ENCODE measurements at places on chromosomes 6 and 20.

DNA sequence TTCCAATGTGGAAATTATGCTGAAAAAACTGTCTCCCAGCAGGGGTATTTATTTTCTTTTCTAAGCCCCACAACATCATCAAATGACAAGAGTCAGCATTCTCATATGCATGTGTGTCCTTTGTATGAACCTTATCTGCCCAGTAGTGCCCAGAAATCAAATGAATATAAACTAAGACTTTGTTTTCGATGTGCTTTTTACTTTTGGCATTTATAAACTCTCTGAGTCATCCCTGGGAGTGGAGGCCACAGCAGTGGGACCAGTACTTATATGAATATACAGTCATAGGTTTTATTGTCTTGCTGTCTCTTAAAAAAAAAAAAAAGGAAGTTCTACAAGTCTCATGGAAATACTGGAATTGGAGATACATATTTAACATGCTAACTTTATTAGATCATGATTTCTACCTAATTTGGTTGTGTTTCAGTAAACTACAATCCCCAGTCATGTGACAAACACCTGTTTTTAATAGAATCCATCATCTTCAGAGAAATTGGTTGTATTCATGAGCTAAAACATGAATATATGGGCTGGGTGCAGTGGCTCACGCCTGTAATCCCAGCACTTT is 99.2 kb upstream of the TMEM181 start:
- no peak for DNase-seq

DNA sequence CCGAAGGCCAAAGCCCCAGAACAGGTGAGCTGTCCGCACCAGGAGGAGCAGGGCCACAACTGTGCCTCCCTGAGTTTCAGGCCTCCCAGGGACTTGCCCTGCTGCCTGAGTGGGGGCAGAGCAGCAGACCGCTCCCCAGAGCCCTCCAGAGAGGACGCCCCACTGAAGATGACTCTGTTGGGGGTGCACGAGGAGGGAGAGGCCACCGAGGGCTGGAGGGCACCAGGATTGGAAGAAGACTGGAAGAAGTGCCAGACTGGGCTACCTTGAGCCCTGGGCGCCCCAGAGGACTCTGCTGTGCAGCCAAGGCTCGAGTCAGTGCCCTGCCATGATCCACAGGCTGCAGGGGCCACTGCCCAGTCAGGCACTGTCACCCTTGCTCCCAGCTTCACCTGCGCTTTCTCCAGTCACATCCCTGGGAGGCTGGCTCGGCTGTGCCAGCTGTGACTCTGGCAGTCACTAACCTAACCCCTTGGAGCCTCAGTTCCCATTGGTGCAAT is 11.3 kb downstream of the CST7 start:
- peak; percentile 80 for DNase-seq

GRCh38 chr6:46556053-46556452 is 64.8 kb upstream of the RCAN2 start:
- DNase-seq = no peak

DNA sequence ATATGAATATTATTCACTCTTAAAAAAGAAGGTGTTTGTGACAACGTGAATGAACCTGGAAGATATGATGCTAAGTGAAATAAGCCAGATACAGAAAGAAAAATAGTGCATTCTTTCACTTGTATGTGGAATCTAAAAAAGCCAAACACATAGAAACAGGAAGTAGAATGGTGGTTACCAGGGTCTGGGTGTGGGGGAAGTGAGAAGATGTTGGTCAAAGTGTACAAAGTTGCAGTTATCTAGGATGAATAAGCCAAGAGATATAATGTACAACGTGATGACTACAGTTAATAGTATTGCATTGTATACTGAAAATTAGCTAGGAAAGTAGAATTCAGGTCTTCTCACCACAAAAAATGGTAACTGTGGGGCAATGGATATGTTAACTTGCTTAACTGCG is 151.1 kb upstream of the HCRTR2 start:
- no peak for DNase-seq

- DNase-seq = no peak
Measured at GRCh38 chr20:49534255-49534712, 33.7 kb downstream of the PTGIS start.

DNA sequence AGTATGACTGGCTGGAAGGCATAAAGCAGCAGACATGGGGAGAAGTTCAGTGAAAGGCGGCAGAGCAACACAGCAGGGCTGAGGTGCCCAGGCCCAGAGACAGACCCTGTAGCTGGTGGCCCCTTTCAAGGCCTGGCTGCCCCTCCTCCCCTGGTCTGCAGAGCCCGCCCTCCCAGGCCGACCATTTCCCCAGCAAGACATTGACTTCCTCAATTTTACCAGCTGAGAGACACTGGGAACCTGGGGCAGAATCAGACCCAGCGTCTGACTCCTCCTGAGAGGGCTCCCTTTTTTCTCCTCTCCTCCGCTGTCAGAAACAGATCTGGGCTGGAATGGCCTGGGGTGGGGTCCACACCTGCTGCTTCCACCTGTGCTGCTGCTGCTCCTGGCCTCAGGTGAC is at the start of gene TREML4:
TSS of gene TREML4 (plus strand) at position 254 of the 400 bp plus-strand sequence. CDS start at position 333, 79 bp downstream.
- no peak for DNase-seq

- no peak for DNase-seq
Measured at GRCh38 chr6:109523478-109523877, 40.5 kb upstream of the ZBTB24 start.

- peak; percentile 81 for DNase-seq
Measured at GRCh38 chr20:4720977-4721349, 746 bp upstream of the PRND start.

- DNase-seq = no peak
Measured at GRCh38 chr20:23009636-23010035, 25.5 kb upstream of the SSTR4 start.

GRCh38 chr20:1308067-1308701 is 20.8 kb downstream of the SDCBP2 start:
- peak; percentile 68 for DNase-seq

DNA sequence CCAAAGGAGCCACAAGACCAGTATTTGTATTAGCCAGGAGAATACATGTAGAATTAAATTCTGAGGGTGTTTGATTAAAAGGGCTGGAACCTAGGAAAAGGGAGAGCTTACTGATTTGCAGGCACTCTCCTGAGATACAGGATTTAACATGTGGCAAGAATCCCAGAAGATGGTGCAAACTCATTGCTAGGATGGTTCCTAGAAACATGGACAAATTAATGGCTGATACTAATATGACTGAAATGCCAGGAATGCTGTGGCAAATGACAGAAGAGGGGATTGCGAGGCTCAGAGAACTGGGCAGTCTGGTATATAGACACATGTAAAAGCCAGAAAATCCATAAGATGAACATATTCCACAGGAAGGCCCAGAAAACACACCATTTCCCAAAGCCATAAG is 118.1 kb downstream of the RWDD2A start:
- DNase-seq = no peak

GRCh38 chr20:31717478-31718201 is 5.0 kb downstream of the BCL2L1 start:
- DNase-seq = no peak

DNA sequence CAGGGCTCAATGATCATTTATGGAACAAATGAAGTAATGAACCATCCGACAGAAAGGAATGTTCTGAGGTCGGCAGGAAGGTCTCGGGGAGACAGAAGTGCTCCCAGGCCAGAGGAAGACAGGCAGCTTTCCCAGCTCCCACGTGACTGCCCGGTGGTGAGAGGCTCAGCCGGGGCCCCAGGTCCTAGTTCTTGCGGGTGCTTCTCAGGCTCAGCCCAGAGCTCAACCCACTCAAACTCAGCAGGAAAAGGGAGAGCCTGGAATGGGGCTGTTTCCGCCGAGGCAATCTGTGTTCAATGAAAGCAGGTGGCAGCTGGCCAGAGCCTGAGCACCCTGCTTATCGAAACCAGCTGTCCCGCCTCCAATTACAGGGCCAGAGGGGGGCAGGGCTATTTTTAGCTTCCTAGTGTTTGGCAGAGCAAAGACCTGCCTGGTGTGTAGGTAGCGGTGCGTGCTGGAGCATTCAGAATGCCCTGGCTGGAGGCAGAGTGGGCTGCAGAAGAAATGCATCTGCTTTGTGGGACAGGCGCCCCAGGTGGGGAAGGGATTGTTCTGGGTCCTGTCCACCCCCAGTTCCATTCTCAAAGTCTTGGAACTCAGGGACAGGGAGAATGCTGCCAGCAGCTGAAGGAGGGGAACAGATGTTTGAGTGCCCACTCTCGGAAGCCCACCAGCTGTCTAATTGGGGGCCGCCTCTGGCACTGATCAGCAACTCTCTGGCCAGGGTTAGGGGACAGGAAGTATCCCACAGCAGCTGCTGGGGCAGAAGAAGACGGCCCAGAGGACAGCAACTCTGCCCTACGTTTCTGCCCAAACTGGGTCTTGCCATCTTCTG is 145.1 kb downstream of the PREX1 start:
- DNase-seq = peak; percentile 76

DNA sequence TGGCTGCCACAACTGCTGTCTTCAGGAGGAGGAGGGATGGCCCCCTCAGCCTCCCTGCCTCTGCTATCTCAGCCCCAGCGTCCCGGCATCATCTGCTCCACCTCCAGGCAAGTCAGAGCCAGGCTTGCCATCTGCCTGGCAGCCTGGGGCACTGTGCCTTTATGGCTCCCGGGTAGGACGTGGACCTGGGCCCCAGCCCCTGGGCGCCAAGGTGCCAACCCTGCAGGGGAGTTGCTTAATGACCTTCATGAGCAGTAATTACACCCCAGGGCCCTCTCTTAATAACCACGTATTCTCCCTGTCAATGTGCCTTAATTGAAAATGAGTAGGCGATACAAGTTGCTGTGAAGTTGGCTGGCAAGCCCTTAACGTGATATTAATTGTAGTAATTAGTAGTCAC is 122.1 kb upstream of the MLN start:
- DNase-seq = no peak

DNA sequence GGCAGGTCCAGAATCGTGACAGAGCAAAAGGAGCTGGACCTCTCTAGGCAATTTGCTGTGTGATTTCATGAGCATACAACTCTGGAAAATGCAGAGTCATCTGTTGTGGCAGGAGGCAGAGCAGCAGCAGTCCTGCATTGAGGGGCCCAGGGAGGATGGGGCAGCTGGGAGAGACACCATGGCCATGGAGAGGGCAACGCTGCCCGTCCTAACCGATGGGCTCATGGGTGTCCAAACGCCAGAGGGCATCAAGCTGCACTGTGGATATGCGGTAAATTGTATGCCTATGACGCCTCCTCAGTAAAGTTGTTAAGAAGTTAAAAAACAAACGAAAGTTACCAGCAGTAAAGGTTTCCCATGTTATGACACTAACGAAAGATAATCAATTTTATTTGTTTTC is 42.2 kb upstream of the DACT2 start:
- peak; percentile 51 for DNase-seq

DNA sequence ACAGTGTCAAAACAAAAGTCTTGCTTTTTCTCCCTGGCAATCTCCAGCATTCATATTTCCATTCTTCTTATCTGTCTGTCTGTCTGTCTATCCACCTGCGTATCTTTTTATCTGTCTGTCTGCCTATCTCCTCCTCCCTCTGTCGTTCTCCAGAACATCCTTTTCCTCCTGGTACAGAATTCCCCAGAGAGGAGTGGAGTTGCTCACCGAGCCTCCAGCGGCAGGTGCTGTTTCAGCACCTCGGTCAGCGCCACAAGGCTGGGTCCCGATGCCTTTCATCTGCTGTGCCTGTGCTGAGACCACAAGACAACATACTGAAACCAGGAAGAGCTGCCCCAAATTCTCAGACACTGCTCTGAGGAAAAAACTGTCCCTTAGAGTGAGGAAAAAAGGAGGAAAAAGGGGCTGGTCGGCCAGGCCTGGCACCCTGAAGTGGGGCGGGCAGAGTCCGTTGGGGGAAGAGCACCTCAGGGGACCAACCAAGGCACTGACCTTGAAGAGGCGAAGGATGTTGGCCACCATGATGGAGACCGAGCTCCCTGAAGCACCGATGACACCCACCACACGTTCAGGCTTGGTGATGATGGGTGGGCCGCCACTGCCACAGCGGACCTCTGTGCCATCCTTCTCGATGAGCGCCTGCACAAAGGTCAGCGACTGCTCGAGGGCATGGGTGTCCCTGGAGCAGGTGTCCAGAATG is 13.3 kb downstream of the GRM4 start:
- DNase-seq = no peak

GRCh38 chr6:10522929-10523573 is 1.9 kb downstream of the GCNT2 start:
- no peak for DNase-seq

DNA sequence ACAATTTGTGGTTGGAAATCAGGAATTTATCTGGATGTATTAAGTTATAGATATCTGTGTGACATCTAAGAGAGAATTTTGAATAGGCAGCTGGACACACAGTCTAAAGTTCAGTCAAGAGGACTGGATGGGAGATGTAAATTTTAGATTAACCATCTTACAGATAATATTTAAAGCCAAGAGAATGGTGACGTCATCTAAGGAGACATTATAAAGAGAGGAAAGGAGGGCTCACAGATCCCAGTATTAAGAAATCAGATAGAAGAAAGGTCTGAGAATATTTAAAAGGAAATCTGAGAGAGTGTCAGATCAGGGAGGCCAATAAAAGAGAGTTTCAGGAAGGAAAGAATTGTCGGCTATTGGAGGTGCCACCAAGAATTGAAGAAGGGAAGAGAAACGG is 9.4 kb downstream of the COL19A1 start:
- no peak for DNase-seq

GRCh38 chr20:62533591-62534495 is 58.0 kb upstream of the GATA5 start:
- no peak for DNase-seq

DNA sequence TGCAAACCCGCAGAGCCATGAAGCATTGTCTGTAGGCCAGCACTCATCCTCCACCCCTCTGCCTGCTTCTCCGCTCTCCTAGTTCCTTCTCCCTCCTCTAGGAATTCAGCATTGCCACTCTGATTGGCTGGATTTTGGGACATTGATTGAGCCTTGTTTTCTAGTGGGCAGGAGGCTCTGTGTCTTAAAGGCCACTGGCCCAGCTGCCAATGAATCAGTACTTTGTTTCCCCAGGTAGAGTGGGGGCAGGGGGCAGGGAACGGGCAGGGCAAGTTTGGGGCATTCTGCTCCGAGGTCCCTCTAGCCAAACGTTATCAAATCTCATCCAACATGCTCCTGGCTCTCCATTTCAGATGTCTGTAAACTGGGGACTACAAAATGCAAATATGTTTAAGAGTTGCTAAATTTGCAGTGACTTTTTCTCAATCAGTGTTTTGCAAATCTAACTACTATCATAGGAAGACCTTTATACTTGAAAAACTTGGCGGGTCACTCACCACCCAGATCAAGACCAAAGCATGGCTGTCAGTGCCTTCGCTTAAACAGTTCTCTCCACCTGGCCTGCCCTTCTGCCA is 10.4 kb upstream of the BPI start:
- DNase-seq = no peak
